ENCODE measurements at places on chromosomes 13 and 19.

DNA sequence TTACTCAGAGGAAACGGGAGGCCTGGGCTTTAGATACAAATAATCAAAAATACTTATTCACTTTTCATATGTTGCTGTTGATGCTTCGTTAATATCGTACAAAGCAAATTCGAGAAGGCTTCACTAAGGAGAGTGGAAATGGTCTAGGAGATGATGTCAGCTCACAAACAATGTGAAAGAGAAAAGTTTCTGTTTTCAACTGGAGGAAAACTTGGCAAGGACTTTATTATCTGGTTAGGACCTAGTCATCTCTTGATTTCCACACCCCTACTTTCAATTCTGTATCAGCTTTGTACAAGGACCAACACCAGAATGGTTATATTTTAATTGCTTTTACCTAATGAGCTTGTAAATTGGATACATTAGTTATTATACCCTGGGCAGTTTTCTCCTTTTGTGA, 88.0 kb downstream of the SLC10A2 start:
- peak; percentile 11 for DNase-seq

DNA sequence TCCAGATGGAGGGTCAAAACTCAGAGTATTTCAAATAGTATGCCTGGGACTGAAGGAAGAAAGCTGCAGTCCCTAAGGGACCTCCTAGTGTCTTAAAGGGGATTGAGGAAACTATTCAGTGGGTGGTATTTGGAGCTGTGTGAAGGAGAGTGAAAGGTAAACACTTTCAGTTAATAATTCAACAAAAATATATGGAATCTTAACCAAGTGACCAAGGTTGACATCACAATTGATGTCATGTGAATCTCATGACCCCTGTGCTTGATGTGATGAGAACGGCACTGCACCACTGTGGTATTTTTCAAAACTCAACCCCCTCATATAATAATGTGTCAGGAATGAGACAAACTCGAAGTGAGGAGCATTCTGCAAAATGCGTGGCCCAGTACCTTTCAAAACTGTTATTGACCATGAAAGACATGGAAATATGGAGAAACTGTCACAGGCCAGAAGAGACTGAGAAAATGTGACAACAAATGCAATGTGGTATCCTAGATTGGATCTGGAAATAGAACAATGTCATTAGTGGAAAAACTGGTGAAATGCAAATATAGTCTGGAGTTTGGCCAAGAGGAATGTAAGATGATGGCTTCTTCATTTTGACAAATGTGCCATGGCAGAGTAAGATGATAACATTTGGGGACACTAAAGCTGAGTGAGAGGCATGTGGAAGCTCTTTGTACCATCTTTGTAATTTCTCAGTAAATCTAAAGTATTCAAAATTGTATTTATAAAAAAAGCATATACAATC, 553.9 kb downstream of the RFC3 start:
- DNase-seq: no peak

DNA sequence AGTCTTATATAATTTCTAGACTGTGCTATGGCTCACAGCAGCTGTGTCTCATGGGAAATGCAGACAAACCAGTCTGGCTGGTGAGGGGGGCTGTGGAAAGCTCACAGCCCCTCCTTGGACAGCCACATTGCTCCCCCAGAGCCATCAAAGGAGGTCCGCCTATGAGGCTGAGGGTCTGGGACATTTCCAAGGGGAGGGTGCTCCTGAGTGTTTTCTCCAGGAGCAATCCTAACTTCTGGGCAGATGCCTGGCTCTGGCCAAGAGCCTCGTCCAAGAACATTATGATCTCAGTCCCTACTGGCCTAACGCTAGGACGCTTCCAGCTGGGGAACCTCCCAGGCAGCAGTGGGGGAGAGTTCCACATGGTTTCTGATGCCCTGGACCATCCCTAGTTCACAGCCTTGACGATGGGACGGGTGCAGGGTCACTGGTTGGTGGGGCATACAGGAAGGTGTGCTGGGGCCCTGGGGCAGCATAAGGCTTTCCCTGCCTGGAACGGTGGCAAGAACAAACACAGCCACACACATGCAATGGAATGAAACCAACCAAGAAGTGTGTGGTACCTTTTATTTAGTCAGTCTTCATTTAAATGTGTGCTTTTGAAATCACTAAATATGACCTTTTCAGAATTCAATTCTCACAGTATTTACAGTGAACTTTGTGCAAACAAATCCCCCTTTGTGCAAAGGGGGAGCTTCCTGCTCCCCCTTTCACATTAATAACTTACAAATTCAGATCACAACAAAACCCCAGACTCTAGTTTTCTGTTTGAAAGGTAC, 60.6 kb downstream of the CDADC1 start:
- no peak for DNase-seq

DNA sequence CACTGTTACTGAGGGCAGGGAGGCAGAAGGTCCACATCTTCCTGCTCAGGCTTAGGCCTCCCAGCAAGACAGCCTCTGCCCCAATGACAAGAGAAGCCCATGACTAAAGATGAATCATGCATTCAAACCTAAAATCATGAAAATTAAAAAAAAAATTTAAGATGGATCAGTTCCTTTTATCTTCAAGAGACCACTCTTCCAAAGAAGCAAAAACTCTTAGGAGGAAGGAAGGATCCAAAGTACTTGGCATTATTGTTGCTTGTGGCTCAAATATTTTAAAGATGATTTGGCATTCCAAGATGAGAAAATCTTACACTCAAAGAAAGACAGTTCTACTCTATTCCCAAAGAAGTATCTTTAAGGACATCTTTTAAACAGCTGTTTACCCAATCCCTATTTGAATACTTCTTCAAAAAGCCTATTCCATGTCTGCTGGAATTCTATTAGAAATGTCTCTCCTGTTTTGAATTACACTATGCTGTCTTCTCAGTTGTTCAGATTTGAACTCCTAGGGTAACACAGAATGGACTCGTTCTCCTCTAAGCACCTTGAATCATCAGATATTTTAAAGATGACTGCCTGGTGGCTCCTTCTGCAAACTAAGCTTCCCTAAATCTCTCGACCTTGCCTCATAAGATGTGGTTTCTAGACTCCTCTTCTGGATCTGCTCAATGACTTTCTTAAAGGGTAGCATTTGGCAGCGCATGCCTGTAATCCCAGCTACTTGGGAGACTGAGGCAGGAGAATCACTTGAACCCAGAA, 7.0 kb downstream of the SERP2 start:
- DNase-seq: peak; percentile 77

DNA sequence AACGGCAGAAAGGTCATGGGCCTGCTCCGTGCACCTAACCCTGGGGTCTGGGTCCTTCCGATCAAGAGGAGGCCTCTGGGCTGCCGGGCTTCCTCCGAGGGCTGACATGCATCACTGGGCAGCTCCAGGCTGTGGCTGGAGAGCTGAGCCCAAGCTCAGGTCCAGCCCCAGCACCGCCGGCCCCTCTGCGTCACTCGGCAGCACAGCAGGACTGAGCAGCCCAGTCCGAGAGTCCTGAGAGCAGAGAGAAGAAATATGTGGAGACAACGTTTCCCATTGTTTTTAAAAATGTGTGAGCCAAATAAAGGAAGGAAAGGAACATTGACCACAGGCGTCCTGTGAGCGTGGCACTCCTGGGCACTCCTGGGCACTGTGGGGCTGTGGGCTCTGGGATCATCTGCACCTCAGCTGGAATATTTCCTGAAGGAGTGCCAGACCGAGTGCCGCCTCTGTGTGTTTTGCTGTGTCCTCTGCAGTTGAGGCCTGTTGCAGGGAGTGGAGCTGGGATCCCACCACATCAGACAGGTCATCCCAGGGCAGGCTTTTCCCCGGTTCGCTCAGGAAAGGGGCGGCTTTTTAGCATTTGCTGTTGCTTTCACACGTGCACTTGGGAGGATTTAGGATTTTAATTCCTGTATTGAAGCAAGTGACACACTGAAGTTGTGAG, 37.8 kb upstream of the TFDP1 start:
- DNase-seq: no peak

GRCh38 chr13:111912991-111913760, 153.8 kb upstream of the SOX1 start:
- no peak for DNase-seq

DNA sequence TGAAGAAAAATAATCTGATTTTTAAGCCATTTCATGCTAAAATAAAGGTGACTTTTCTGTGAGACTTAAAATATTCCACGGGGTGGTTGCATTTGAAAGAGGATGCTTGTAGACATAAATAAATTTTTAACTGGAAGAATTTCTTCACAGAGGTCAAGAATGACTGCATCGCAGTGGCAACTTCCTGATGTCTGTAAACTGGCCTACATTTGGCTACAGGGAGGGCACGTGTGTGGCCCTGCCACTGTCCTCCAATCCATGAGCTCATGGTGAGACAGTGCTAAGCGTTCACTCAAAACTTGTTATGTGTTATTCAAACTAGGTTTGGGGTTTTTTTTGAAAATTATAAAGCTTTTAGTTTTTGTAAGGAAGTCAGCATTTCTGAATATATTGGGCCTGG, 1089.3 kb downstream of the EFNB2 start:
- no peak for DNase-seq

Measured in HT1080 (cell line).